Progenitor cell of endocrine pancreas (in vitro differentiated cells): ENCODE measurements at places on chromosomes 6 and 20. TPM values are rescaled to one million over a fixed set of nuclear protein-coding genes. Genes with fewer than 3 reads are reported as not detected.
A peak's percentile ranks its signal among the peaks of the same experiment; 100 is the strongest.

Gene BMP6
- 2.5 and 3.4 TPM in 2 replicates for total RNA-seq

DNA sequence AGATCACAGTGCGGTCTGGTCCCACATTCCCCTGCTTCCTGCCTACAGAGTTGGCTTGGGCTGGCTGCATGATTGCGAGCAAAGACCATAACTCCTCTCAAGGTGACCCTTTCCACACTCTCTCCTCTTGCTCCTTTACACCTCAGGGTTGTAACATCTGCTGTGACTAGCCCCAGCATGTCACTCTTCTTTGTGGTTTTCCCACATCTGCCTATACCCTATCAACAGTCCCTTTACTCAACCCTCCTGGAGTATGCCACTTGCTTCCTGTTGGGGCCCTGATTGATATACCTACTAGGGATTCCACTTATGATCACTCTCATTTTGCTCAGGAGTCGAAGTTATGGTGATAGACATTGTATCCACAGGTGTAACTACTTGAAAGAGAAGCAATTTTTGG, 58.9 kb upstream of the SGK1 start:
- DNase-seq, result no peak

- peak; percentile 55 for DNase-seq
These were observed 85.1 kb downstream of the CLIC5 start for GRCh38 chr6:45930420-45931040.

DNA sequence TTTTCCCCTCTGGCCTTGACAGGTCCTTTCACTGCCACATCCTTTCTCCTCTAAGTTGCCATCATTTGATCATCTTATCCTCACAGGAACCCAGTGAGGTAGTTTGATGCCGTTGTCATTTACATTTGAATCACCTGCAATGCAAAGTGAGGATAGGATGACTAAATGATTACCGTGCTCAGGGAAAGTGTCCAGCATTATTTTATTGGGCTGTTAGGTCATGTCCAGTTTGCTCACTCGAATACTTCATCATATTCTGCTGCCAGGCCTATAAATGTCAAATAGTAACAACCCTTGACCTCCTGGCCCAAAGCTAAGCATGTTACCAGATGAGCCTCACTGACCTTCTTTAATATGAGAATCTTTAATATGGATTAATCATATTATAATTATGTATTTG, 1068.7 kb upstream of the FLRT3 start:
- no peak for DNase-seq

DNA sequence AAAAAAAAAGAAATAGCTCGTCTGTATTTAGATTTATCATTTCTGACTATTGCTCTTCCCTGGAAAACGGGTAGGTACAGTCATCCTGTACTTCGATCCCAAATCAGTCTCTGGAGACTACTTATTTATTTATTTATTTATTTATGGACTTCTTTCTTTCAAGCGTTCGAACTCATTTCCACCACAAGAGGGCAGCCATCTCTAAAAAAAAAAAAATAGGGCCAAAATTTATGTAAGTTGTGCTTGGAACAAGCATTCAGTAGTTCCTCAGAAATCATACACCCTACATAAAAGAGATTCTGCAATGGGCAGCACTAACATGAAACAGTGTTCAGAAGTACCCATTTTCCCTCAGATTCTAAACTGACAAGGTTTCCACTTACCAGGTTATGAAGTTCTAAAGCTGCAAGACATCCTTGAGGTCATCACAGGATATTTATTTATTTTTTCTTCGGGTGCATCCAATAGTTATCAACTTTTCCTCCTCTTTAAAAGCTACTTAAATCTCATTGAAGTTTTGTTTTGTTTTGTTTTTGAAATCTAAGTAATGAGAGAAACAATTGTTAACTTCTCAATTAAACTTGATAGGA, 1.9 kb upstream of the BMP2 start:
- no peak for DNase-seq

DNA sequence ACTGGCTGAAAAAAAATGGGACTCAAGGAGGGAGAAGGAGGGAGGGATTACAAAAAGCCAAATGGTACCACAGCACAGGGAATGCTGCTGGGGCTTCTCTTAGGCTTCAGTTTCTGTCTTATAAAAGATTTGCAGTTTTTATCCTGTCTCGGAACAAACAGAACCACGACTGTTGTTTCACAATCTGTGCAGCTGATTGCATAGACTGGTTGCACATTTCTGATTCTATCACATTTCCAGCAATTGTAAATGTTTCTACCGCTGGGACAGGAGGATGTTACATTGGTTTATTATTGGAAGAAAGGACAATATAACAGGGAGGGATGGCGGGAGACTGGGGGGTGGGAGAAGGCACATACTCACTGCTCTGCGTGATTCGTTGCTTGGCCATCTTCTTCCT, 73.5 kb upstream of the ARID1B start:
- DNase-seq, result no peak
